Stimulated activated CD4-positive, alpha-beta T cell treated with anti-CD3 and anti-CD28 coated beads, Interleukin-4, amount 100 ng/mL, for 48 hours (primary cell): ENCODE measurements at places on chromosomes 3 and 15.

GRCh38 chr3:134333522-134334181 is 40.6 kb downstream of the AMOTL2 start:
- DNase-seq: no peak

- DNase-seq: no peak
Measured at GRCh38 chr3:68706536-68706935, 225.8 kb downstream of the TAFA4 start.

DNA sequence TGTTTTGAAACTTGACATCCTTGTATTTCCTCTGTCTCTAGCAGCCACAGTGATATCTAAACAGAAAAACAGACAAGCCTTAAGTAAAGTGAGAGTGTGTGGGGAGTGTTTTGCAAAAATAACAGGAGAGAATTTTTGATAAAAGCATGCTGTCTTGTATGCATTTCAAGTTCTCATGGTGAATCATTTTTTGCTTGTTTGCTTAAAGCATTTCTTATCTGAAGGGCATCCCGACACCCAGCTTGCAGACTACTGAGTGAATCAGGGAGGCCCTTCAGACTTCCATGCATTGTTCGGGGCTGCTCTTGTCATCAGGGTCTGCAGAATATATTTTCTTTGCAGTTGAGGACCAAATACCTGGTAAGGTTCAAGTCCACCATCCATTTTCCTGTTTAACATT is 8.5 kb downstream of the CGNL1 start:
- DNase-seq: no peak

GRCh38 chr15:74869726-74870407 is 3.3 kb downstream of the SCAMP2 start:
- no peak for DNase-seq

- DNase-seq: peak; percentile 42
Measured at GRCh38 chr15:74302821-74303359, 64.6 kb downstream of the CYP11A1 start.

DNA sequence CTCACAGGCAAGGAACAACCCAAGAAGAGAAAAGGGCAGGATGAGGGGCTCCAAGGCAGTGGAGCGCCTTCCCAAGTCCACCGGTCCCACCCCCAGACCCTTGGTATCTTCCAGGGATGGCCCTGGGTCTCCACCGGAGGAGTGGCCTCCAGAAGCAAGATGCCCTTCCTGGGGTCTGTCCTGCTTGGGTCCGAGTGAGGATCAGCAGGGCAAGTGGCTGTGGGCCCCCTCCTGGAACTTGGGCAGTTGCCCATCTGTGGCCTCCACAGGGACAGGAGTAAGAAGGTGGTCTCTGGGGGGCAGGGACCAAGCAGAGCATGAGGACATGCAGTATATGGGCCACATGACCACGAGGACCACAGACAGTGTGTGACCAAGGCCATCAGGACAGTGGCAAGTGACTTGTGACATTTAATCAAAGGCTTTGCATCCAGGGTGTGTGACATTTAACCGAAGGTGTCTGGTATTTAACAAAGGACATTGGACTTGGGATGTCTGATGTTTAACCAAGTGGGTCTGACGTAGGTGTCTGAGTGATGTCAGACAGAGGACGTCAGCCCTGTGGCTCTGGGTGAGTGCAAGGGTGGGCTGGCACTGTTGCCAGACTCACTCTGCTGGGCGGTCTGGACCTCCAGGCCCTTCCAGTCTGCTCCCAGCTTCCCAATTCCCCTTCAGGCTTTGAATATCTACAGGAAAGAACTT is 34.7 kb downstream of the SCN5A start:
- no peak for DNase-seq

- no peak for DNase-seq
Measured at GRCh38 chr3:87370007-87370406, 93.6 kb upstream of the POU1F1 start.

GRCh38 chr3:112759210-112759609 is 87.5 kb downstream of the CD200R1L start:
- no peak for DNase-seq

GRCh38 chr15:70761931-70762468 is 1.4 kb downstream of the UACA start:
- DNase-seq: no peak

GRCh38 chr3:29275309-29275708 is 5.6 kb upstream of the RBMS3 start:
- no peak for DNase-seq

- no peak for DNase-seq
Measured at GRCh38 chr3:66860771-66861170, 137.3 kb upstream of the KBTBD8 start.

DNA sequence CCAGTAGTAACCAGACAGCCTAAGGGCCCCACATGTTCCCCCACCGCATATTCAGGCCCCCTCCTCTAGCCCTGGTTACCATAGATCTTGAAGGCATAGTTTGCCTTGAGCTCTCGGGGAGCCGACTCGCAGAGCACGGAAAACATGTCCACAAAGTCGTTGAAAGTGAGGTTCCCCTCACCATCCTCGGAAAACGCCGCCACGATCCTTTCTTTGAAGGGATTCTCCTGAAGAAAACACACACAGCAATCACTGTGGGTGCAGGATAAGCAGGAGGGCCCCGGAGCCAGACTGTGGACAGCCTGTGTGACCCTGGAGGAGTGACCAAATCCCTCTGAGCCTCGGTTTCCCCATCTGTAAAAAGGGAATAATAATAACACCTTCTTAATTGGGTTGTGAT is 16.8 kb downstream of the SH2D7 start:
- no peak for DNase-seq

DNA sequence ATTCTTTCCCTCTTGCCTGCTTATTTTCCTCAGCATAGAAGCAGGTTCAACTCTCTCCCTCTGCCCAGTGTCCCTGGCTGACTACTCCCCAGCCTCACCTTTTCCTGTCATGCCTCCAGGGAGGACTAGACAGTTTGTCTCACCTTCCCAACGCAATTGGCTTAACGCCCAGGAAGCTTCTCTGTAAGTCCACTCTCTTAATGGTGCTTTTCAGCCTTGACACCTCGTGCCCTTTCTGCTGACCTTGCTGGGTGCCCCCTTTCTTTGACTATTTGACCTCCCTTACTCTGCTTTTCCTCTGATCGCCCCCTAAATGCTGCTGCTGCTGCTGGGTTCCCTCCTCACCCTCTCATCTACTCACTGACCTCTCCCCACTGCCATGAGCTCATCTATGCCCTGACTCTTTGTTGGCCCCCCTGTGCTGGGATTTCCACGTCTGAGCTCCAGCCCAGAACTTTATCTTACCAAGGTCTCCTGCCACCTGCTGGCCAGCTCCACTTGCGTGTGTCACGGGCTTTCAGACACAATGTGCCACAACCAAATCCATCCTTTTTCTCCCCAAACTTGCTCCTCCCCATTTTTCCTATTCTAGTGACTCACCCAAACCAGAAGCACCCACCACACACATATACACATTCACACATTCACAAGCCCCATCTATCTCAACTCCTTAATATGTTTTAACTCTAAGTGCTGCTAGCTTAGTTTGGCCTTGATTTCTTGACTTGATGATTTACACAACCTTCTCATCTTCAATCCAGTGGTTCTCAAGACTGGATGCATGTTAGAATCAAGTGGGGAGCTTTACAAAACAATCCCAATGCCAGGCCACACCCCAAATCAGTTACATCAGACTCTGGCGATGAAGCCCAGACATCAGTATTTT is 16.6 kb downstream of the EPB42 start:
- DNase-seq: peak; percentile 35

DNA sequence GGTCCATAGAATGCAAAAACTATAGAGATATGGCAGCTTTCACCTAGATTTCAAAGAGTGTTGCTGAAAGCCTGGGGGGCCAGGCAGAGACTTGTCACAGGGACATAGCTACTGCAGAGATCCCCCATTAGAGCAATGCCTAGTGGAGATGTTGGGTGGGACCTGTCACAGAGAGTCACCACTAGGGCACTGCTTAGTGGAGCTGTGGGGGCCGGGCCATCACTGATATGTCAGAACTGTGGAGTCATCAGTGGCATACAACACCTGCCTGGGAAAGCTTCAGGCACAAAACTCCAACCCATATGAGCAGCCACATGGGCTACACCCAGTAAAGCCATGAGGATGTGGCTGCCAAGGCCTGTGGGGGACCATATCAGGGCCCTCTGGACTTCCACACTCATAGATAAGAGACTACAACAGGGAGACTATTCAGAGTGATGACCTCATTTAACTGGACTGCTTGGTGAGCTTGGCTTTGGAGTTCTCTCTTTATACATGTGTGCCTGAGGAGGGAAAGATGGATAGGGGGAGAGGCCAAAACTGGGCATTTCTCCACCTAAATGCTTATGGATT is 176.3 kb downstream of the ZNF621 start:
- no peak for DNase-seq

- DNase-seq: peak; percentile 30
Measured at GRCh38 chr3:87997298-87997697, 61.5 kb downstream of the CGGBP1 start.

GRCh38 chr3:10166213-10166604 is 1.5 kb downstream of the IRAK2 start:
- no peak for DNase-seq

DNA sequence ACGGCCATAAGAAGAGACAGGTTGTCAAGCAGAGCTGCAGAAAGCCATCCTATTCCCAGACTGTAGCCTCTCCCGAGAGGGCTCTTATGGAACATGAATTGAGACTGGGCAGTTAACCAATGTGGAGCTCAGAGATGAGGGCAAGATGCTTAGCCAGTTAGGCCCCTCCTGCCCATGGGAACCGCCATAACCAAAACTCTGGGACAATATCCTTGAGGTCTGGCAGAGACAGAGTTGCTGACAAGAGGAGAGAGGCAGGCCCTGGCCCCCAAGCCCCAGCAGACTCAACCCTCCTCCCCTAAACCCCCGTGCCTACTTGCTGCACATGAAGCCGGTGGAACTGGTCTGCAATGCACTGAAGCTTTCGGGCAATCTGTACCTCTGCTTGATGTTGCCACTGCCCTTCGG is 4.8 kb downstream of the BMF start:
- no peak for DNase-seq

DNA sequence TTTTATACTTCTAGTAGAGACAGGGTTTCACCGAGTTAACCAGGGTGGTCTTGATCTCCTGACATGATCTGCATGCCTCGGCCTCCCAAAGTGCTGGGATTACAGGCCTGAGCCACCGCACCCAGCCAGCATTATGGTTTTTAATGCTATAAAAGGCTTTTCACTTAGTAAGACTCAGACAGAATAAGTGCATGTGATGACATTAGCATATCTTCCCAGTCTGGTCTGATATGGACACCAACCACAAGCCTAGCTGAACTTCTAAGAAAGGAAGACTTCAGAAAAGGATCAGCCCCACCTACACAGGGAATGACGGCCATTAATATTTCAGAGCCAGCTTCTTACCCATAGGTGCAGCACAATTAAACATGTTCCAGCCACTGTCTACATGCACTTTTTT is 27.0 kb downstream of the GRK7 start:
- DNase-seq: no peak

DNA sequence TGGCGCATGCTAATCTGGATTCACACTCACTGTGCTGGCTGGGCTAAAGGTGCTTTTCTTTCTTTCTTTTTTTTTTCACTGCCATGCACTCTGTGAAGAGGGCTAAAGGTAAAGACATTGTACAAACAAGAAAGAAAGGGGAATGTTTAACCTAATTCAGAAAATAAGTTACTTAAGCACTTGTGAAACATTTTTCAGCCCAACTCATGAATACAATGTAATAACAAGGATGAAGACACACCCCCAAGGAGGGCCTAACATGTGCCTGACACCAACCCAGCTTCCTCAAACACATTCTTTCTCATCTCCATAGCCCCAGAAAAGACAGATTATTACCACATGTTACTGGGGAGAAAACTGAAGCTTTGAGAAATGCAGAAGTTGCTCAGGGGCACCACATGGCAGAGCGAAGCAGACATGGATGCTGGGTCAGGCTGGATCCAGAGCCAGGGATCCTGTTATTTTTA is 5.7 kb downstream of the STIMATE start:
- no peak for DNase-seq
